ENCODE measurements at places on chromosomes 11 and 22.
A peak's percentile ranks its signal among the peaks of the same experiment; 100 is the strongest.

DNA sequence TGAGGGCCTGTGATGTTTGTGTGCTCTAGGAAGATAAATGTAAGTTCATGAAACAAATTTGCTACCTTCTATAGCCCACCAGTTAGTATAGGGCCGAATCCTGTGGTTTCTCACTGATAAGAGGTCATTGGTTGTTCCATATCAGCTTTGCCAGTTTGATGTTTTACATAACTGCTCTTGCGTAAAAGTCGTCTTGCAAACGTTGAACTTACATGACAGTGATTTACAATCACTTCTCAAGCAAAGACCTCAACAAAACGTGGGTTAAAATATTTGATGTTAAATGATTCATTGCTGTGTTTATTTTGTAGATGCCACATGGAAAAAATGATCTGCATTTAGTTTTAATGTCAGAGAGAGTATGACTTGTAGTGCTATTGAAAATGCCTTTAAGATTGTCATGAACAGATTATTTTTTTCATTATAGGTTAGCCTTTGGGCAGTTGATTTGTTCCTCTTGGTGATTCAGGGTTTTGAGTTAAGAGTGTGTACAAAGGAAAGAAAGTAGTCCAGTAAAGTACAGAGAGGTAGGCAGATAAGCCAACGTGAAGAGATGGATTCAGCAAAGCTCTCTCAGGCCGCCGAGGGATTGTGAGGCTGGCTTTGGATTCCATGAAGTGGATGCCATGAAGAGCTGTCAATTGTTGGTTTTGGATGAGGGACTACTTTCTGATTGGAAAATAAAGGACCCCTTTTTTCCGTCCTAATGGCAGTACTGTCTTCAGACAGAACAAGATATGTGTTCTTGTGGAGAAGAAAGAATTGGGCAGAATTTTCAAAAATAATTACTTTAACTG, 2.6 kb downstream of the EWSR1 start:
- no peak for DNase-seq

- no peak for DNase-seq
Observed at GRCh38 chr11:126263489-126263888, 5.2 kb downstream of the SRPRA start.

DNA sequence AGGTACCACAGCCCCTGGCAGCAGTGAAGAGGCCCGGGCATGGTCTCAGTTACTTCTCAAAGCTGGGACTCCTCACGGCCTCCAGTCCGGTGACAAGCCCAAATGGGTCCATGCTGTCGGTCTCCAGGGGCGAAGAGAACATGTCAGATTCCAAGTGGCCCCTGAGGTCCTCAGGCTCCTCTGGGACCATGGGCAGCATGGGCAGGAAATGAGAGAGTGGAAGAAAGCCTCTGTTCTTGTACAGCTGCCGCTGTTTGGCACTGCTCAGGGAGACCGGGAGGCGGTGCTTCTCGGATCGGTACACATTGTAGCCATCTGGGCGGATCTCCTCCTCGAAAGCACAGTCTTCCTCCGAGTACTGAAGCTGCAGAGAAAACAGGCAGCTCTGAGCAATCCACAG, 4.6 kb downstream of the FGF19 start:
- DNase-seq, result no peak

DNA sequence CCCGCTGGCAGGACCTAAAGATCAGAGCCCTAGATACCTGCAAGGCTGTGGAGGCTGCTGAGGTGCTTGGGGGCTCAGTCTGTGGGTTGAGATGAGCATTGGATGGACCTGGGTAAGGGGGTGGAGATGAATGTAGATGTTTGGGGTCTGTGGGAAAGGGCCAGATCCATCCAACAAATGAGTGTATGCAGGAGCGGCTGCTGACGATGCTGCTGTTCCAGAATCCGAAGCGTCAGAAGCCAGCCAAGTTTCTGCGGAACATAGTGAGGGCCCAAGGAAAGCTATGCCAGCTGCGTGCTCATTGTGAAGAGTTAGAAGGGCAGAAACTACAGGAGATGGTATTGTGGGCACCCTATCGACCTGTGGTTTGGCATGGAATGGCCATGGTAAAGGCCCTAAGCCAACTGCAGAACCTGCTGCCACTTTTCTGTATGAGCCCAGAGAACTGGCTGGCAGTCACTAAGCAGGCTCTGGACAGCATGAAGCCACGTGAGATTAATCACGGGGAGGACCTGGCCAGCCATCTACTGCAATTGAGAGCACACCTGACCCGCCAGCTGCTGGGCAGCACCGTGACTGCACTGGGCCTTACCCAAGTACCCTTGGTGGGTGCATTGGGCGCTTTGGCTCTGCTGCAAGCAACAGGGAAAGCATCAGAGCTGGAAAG, 36.6 kb downstream of the RRP8 start:
- DNase-seq, result no peak

DNA sequence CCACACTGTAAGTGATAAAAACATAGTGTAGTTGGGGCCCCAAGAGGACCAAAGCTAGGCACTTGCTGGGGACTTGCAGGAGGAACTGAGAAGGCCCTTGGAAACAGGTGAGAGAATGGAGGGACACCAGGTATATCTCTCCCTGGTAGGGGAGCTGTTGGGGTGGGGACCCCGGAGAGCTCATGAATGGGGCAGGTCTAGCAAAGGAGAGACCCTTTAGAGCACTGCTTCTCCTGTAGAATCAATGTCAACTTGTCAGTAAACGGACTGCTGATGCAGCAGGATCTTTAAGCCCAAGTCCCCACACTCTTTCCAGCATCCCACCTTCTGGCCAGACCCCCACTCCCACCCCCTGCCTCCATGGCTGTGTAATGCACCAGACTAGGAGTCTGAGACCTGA, 109.6 kb upstream of the THY1 start:
- no peak for DNase-seq

- DNase-seq, result no peak
Observed at GRCh38 chr11:48142889-48143288, 73.7 kb upstream of the OR4B1 start.

- no peak for DNase-seq
Observed at GRCh38 chr22:48433647-48434046, 1394.0 kb downstream of the BRD1 start.

GRCh38 chr11:11659567-11660362, 38.0 kb upstream of the GALNT18 start:
- DNase-seq, result no peak

DNA sequence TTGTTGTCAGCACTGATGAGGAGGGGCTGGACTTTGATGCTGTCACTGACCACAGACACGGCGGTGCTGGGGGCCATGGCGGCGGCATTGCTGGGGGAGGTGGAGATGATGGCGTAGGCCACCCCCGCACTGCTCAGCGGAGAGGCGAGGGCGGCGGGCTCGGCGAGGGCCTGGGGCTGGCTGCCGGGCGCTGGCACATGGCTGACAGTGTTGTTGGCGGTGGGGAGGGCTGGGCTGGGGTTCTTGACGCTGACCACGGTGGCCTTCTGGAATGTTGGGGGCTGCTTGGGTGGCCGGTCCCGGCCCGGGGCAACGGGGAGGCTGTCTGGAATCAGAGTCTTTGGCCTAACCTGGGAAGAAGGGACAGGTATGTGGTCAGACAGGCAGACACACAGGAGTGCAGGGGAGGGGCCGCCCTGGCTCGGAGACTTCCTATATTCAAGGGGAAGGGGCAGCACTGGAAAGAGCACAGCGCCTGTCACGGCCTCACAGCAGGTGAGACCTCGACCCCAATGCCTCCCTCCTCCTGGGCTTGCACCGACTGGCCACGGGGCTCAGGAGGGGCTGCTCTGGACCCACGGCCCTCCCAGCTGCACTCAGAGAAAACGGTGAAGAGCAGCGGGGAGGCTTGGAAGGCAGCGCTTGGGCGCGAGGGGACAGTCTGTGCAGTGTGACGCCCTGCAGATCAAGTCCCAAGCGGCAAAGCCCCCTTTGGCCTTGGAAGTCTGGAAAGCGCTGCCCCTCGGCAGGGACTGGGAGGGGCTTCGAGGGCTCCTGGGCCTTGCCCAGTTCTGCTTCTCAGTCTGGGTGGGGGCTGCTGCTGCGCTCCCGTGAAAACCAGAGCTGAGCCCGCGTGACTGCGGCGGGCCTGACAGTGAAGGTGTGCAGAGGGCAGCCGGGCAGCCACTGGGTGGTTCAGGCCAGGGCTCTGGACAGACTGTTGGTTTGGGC, 93.2 kb downstream of the PHF21B start:
- no peak for DNase-seq

DNA sequence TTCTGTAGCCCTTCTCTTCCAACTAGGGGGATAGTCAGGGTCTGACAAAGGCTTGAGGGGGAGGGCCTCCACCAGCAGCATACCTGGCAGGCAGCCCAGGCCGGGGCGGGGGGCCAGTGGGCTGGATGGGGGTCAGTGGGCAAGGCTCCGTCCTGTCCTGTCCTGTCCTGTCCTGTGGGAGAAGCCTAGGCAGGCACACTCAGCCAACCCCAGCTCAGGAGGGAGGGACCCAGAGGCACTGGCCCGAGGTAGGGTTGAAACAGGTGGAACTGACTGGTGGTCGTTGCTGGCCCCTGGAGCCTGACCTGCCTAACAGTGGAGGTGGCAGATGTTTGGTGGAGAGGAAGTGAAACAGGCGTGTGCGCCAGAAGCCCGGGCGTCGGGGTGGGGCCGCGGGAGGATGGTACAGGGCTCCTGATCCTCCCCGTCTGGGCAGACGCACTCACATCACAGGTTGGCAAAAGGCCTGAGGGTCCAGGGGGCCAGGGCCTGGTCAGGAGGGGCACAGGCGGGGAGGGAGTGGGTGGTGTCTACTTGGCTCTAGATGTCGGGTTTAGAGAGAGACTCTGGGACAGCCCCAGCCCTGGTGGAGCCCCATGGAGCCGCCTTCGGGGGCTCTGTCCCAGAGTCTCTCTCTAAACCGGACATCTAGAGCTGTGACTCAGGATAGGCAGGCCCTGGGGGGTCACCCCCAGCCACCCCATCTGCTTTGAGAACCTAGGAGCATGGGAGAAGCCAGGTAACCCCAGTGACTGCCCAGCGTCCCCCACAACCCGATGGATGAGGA, 32.5 kb upstream of the GRAMD4 start:
- no peak for DNase-seq

DNA sequence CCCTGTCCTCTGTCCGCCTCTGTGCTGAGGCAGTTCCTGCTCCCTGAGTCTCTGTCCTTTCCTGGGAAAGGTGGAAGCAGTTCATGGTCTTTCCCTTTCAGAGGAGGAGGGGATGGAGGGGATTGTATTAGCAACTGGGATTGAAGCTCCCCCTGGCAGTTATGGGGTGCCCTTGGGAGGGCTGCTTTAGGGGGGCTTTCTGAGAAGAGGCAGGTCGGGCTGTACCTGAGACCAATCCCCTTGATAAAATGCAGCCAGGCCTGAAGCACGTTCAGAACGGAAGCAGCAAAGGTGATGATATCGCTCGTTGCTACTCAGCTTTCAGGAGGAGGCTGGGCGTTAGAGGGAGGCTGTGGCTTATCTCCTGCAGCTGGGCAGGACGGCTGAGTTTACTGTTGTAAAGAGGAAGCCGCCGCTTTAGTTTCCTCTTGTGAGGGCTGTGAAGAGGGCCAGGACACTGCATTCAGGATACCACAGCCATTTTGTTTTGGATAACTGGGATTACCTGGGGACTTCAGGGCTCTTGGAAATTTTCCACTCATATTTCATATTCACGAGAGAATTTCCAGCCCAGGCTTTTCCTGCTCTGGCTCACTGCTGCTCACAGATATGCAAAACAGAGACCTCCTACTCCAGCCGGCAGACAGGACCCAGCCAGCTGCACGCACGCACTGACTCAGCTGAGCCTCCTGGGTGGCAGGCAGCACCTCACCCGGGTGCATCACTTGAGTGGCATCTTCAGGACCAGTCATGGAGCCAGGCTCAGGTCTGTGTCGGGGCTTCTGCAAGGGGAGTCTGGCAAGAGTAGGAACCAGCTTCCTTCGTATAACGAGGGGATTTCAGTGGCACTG, 798 bp downstream of the AMPD3 start:
- peak; percentile 80 for DNase-seq

GRCh38 chr22:39990686-39991085, 4.1 kb upstream of the FAM83F start:
- no peak for DNase-seq

GRCh38 chr11:76263657-76264056, 57.4 kb upstream of the WNT11 start:
- DNase-seq, result no peak

DNA sequence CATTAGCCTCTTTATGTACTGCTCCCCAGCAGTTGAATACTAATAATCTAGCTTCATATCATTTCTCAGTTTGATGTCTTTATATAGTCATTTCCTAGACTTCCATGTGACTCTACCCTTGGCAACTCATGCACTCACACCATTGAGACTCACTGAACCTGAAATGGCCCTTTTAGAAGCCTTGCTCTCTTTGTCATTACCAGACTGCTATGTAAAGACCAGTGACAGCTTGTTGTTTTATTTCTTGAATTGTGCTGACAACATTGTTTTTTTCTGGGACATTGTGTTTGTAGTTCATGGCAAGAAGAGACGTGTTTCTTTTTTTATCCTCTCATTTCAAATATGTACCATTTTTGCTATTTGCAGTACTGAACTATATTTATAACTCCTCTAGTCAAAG, 256.5 kb downstream of the CNTN5 start:
- no peak for DNase-seq

DNA sequence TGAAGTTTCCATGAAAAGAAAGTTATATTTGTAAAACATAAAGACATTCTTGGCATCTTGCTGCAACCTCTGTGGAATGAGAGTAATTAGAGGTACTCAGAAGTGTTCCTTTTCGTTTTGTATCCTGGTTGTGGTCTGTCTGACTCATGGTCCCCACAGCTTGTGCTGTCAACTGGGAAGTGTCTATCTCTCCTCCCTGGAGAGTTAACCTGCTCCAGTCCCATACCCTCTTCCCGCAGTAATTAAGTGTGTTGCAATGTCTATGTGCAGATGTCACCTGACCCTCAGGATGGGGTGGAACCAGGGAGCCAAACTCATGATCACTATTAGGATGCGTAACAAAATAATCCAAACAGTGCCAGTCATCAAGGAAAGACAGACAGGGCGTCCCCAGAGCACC, 23.0 kb upstream of the ZDHHC13 start:
- no peak for DNase-seq

DNA sequence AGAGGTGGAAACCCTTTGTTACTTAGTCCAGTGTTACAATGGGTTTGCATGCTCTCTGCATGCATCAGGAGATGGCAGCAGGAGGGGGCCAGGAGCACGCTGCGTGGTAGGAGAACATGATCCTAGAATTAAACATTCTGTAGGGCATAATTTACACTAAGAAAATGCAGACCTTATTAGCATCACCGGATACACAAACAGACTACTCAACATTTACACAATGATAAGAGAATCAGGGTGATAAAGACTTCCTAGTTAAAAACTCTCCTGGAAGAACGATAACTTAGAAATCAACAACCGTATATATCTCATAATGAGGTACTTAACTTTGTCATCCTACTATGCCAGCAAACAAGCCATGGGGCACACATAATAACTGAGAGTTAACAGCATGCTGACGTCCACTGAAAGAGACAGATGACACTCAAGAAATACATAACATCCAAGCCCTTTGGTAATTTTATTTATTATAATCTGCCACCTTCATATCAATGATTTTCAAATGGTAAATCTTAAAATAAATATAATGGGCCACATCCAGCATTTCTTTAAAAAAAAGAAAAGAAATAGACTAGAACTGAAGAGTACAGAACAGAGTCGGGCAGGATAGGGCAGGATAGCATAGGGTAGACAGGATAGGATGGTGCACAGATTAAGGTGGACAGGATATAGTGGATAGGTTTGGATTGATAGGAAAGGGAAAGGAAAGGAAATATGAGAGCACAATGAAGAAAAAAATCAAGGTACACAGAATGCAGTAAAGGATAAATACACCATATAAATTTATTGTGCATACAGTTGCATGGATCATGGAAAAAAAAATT, 27.5 kb downstream of the CADM1 start:
- no peak for DNase-seq
